ENCODE measurements at places on chromosomes 4 and X.
A peak's percentile ranks its signal among the peaks of the same experiment; 100 is the strongest.

DNA sequence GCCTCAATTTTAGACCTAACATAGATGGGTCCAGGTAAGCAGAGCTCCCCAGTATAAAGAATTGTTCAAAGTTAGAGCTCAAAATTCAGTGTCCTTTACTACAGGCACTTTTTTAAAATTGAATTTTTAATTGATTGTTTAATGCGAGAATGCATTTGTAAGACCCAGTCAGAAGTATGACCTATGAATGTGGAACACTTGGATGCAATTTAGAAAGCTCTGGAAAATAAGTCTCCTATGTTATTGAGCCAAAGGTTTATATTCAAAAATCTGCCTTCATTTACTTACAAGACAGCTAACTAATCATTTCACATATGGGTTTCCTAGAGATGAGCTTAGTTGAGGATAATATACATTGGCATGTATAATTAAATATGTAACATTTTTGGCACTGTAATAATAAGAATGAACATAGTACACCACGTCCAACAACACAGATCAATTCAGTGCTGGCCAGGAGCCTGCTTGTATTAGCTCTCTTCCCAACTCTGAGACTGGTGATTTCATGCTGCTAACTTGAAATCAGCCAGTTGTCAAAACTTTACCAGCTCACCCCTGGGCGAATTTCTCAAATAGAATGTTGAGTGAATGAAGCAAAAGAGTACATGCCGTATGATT, 197.2 kb upstream of the NPY2R start:
- no peak for DNase-seq

DNA sequence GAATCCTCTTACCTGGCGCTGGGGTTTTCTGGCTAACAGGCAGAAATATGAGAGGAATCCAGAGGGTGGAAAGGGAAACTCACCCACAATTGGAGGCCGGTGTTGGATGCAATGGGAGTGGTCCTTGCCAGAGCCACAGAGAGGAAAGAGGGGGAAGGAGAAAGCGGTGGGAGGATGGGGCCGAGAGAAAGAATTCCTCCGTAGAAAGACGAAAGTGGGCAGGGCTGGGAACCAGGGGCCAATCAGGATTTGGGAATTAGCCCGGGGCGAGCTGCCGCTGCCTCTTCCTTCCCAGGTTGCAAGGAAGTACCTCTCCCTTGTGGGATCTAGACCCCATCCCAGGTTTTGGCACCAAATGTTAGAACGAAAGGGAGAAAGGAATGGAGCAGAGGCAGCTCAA, 83.1 kb upstream of the SPIN4 start:
- DNase-seq, result no peak

DNA sequence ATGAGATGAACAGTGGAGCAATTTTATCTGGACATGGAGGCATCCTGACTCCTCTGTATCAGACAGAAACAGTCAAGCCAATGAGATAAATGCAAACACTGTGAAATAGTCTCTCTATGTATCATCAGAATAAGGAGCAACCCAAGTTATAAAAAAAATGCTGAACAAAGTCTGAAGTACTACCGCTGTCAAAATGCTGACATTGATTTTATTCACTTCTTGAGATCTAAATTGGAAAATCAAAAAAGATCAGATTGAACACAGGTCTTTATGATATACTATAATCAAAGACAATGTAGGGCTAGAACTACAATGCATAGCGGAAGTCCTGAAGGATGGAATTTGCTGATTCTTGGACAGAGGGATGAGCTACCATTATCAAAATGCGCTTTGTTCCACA, 76.1 kb downstream of the FTHL17 start:
- DNase-seq, result no peak

- no peak for DNase-seq
Observed at GRCh38 chr4:54745031-54745770, 87.4 kb downstream of the KIT start.

DNA sequence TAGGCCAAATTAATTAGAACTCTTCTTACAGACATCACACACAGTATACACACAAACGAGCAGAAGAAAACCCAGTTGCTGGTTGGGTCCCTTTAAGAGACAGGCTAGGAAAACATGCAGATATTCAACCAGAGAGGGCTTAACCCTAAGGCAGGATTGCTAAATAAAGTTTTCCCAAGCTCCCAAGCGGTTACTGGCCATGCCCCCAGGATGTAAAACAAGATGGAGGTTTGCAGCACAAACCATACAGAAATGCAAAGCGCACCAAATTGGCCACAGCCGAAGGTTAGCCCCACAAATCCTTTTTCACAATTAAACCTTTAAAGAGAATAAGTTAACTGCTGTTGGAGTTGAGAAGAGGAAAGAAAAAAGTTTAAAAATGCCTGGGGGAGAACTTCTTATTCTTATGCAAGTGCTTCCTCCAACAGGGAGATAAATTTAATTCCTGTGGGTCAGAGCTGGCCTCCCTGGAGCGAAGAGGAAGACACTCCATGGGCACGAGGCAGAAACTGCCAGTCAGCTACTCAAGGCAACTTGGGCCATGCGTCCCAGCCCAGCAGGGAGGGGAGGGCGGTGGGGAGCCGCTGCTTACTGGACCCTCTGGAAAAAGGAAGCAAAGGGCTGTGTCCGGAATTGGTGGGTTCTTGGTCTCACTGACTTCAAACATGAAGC, 167.6 kb upstream of the ARSJ start:
- no peak for DNase-seq

GRCh38 chr4:39037941-39038340, 5.7 kb upstream of the TMEM156 start:
- no peak for DNase-seq

GRCh38 chrX:275476-275966, 5.7 kb upstream of the PLCXD1 start:
- DNase-seq, result no peak

GRCh38 chrX:132668178-132668577, 179.3 kb upstream of the MBNL3 start:
- DNase-seq, result no peak

DNA sequence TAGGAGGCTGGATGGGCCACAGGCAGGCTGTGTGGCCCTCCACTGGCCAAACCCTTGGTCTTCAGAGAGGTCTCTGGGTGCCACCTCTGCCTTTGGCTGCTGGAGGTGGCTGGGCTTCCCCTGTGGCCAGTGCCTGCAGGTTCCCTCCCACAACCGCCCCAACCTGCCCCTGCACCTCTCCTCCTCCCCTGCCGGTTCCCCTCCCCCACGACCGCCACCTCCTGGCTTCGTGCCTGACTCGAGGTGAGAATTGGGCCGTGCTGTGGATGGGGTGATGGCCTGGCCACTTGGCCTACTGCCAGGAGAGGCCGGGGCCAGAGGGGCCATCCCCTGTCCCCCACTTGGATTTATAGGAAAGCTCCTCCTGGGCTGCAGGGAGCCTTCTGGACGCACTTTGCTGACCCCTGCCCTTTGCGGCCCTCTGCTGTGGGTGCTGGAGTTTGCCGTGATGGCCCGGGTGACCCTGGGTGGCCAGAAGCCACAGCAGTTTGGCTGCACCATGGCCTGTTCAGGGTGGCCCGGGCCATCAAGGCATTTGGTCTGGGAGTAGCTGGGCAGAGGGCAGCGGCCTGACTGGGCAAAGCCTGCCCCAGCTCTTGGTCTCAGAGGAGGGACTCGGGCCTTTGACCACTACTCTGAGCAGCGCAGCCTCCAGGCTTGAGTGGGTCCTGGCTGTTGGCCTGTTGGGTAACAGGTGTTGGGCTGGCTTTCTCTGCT, 3.8 kb downstream of the NAT8L start:
- no peak for DNase-seq

- DNase-seq, result no peak
Observed at GRCh38 chr4:142402900-142403299, 443.2 kb downstream of the INPP4B start.

DNA sequence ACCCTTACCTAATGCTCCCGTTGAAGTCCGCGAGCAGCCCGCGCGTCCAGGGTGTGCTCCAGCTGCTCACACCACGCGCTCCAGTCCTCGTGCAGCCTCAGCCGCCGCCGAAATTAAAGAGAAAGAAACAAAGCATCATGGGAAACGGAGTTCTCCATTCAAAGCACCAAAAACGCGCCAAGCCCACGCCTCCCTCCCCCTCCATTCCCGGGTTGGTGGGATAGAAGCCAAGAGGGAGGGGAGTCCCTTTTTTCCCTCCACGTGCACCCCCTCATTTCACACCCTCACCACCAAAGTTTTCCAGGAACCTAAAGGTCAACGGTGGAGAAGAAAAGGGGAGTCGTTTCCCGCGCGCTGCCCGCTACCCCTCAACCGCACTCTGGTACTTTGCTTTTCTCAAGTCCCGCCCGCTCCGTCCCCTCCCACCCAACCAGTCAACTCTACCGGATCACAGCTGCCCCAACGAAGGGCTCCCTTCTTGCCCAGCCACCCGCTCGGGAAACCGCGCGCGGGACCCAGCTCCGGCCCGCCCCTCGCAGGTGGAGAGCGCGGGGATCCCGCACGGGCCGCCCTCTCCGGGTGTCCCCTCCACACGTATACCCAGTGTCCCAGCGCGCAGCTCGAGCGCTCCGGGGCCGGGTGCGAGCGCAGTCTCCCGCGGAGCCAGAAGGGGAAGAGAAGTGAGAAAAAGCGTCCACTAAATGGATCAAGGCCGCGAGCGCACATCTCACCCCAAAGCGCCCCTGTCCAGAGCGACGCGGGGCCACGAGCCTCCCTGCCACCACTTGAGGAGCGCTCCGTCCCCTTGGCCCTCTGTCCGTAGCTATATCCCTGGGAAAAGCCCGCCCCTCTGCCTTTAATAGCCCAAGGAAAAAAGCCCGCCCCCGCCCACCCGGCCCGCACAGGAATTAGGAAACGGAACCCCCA, 65.1 kb upstream of the CCDC160 start:
- DNase-seq, result no peak

- no peak for DNase-seq
Observed at GRCh38 chrX:370963-371745, 15.6 kb downstream of the PPP2R3B start.

- no peak for DNase-seq
Observed at GRCh38 chr4:167196344-167197012, 37.8 kb downstream of the SPOCK3 start.

DNA sequence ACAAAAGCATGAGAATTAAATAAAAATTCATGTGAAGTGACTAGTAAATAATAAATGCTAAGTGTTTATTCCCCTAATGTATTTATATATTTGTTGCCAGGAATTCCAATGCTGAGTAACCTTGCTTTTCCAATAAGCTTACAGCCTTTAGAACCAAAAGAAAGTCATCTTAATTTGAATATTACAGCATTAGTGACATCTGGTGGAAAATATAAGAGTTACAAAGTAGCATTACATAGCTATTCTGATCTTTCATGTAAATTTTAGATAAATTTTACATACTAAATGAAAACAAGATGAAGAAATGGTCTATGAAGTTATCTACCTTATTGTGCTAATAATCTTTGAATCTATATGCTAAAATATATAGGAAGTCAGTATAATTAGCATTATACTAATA, 10.4 kb downstream of the MAD2L1 start:
- DNase-seq, result peak; percentile 13

DNA sequence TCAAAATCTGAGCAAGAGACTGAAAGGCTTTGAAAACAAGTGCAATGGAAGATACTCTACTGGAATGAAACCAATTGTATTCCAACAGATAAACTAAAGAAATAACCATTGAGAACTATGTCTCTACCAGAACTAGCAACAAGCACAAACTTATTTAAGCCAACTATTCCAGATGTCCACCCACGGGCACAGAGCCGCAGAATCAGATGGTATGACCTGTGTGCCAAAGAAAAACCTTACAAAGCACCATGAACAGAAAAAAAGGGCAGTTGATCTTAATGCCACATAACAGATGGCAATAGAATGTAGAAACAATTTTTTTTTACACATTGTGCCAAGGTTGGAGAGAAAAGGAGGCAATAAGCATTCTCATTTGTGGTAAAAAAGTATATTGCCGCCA, 269.3 kb upstream of the ADGRL3 start:
- no peak for DNase-seq

DNA sequence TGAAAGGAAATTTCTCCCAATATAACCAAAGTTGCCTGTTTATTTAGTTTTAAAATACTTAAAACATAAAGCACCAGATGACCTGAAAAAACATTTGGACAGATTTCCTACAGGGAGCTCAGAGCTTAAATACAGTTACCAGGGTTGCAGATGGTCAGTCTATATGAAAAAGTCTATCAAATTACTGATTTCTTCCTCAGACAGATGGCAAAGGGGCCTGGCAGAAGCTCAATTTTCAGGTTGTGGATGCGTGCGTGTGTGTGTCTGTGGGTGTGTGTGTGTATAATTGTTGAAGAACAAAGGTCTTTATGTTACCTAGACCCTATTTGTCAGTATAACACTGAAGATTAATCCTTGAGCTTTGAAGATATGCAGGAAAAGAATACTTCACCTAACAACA, 169.4 kb downstream of the MAD2L1 start:
- DNase-seq, result no peak

All from GM04503 (cell line).